ENCODE measurements at places on chromosomes 5 and 9.

DNA sequence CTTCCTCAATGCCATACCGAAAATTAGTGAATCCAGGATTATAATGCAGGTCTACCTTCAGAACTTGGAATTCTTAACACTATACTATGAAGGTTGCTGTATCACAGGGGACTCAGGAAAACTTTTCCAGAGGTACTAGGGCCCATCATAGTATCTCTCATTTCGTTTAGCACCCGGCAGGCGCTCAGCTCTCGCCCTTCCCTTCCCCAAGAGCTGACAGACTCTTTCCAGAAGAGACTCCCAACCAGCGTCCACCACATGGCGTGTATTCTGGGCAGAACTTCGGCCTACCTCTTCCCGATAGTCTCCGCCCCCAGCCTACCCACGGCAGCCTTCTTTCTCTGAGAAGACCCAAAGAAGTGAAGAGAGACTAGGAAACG lies 271 bp downstream of the NOL8 start:
- no peak for DNase-seq

DNA sequence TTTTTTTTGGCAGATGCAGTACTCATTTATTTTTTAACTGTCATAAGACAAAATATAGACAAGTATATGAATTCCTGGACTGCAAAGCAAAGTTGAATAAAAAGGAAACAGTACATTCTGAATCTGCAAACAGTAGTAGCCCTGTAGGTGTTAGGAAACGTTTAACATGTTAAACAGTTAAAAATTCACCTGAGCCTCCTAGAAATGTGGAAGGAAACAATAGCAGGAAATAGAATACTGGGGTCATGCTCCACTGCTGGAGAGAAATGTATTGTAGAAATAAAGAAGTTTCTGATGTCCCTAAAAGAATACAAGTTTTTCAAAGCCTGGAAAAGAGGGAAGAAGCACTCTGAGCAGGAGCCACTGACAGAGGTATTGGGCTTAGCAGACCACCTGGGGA lies 866.0 kb downstream of the PTPRD start:
- DNase-seq = no peak

- no peak for DNase-seq
These were observed 3.4 kb upstream of the GRPEL2 start for GRCh38 chr5:149341876-149342275.

DNA sequence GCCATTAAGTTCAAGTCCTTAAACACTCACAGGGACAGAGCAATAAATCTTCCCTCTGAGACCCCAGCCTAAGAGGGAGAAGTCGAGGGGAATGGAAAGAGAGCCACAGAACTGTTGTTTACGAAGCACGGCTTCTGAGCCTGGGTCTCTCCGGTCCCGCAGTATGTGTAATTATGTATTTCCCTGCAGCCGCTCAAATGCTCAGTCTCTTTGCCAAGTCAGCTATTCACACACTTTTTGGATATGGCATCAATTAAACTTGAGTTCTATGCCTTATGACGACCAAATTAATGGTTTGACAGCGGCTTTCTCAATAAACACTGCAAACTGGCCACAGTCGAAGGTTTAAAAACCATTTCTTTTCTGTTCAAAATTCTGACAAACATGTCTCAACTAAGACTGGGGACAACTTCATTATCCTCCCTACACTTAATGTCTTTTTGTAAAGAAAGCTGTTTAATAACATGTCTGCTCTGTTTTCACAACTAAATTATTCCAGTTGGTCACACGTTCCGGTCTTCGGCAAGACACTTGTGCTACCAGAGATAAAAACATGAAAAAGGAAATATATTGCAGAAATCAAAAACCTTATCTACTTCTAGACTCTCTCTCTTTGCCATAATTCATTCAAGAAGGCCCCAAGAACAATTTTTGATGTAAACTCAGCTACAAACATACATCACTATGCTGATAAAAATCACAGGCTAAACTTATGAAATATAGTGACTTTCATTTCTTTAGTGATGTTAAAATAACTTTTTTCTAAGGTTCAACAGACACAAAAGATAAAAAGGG lies 203.2 kb downstream of the GAPVD1 start:
- no peak for DNase-seq

- DNase-seq = no peak
These were observed 516.6 kb upstream of the CLINT1 start for GRCh38 chr5:158375531-158375930.

GRCh38 chr5:73180566-73180965 lies 7.6 kb downstream of the TMEM174 start:
- no peak for DNase-seq

DNA sequence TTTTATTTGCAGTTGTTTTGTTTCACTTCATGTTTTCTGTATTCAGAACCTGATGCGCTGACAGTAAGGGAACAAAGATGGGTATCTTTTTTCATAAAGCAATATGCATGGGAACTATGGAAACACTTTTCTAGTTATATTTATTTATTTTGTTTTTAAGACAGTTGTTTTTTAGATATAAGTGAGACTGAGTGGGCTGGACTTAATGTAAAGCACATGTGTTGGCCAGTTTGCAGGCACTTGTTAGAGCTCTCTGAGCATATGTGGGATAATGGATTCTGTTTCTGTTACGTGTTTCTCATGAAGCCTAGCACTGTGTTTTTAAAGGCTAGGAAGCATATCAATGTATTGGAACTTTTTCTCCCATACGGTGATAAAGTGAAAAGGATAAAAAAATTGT lies 164.1 kb downstream of the PRR16 start:
- DNase-seq = no peak

DNA sequence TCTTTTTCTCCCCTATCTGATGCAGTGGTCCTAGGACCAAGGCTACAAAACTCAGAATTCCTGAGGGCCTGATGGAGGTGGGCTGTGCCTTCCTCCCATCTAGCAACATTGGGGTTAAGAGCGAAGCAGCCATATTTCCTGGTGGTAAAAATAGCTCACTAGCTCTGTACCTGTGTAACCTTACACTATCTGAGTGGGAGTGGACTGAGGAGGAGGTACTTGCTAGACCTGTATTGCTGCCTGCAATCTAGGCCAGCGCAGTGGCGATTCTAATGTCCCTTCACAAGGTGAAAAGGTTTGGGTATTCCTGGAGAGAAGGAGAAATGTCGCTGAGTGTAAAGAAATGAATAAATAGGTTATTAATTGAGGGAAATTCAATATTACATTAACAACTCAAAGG lies 80.2 kb upstream of the LIFR start:
- DNase-seq = no peak

DNA sequence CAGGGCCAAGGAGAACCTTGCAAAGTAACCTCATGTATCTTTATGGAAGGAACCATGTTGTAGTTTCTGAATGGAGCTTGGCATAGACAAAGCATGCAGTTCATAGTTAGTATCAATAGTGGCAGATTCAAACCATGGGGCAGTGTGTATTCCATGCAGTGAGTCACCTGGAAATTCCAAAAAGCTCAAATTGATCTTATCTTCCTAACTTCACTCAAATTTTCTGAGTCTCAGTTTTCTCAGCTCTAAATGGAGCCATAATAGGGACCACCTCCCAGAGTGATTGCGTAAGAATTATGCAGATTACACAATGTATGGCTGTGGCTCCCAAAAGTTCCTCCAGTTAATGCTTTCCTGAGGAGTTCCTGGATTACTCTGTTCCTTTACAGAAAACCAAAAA lies 549.9 kb upstream of the KLF4 start:
- DNase-seq = no peak

- no peak for DNase-seq
These were observed 78.9 kb downstream of the PPP2R2B start for GRCh38 chr5:146799671-146800070.

DNA sequence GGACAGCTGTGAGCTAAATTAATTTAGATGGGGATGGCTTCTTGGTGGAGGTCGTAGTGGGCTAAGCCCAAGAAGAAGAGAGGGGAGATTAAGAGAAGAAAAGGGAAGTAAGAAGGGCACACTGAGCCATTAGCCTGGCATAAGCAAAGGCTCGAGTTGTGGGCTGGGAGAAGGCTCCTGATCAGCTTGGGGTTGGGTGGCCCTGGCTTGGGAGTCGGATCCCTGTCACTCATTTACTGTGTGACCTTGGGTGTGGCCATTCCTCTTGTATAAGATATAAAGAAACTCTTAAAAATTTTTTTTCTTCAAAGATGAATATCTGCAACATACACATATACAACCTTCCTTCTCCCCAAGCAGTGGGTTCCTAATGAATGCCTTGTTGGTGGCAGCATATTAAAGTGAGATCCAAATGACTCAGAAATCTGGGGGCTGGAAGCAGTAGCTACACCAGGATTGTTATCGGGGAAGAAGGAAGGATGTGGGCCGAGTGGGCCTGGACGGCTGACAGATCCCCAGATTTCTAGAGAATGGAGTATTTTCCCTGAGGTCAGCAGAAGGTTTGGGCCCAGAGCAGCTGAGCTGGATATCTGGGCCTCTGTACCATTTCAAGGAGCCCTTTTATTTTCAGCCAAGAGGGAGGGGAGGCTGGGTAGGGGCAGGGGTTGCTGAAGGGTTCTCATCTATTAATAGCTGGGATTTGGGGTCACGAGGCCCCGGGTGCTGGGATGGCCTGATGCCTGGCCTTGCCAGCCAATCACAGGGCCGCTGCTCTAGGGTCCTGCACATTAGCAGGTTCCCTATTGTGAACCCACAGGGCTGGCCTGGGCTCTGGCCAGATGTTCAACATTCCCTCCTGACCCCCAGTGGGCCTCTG lies 52.1 kb downstream of the PPARGC1B start:
- DNase-seq = no peak

DNA sequence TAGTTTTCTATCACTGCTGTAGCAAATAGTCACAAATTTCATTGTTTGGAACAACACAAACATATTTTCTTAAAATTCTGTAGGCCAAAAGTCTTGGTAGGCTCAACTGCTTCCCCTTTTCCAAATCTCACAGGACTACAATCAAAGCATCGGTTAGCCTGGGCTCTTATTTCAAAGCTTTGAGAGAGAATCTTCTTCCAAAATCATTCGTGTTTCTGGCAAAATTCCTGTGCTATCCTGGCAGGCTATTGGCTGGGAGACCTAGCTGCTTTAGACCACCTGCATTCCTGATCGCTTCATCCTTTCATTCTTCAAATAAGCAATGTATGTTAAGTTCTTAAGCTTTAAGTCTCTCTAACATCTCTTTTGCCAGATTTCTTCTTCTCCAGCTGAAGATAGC lies 629.8 kb upstream of the CDH18 start:
- DNase-seq = no peak

DNA sequence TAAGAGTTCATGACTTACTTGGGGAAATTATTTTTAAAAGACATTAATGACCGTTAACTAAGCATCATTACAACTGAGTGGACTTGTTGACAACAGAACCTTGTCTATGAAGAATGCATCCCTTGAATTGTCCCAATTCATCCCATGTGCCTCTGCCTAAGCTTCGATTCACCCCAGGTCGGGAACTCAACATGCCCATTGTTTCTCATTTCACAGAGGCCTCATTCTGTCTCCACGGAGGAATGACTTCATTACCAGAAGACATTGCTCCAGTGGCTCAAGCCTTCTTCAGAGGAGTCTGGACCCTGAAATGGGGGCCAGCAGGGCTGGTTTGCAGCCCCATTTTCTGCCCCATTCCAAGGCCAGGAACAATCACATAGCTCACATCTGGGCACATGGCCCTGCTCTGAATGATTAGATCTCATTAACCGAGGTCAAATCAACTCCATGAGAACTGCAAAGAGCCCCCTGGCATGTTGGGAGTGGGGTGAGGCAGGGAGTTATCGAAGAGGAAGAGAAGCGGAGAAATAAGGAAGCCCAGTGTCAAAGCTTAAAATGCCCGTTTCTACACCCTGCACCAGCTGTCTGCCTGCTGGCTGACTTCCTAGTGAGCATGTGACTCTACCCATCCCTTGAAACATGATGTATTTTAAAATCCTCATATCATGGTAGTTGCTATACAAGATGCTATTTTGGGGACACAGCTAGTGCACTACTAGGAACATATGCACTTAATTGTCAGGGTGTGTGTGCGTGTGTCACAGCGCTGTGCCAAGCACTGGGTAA lies 137.3 kb downstream of the LHFPL2 start:
- no peak for DNase-seq

DNA sequence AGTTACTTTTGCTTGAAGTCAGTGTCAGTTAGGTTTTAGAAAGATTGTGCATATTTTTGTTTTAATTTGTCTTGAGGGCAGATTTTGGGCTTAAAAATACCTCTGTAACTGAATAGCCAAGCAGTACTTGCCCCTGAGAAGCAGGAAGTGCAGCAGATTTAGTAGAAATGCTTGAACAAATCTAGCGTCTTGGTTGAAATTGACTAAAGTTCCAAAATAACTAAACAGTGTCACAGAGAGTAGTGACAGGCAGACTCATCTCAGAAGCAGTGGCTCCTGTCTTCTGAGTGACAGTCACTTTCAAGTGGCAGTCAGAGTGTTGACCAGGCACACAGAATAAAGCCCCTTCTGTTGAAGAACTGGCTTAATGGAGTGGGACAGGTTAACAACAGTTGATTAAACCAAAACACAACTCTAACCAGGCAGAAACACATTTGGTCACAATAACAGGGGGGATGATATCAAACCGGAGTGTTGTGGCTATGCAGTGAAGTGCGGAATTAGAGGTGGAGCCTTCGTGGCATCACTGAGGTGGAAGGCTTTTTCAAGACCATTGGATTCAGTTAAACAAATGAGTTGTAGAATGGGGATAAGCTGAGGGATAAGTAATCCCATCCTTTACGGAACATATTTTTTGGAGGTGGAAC lies 29.1 kb downstream of the TRIO start:
- no peak for DNase-seq

DNA sequence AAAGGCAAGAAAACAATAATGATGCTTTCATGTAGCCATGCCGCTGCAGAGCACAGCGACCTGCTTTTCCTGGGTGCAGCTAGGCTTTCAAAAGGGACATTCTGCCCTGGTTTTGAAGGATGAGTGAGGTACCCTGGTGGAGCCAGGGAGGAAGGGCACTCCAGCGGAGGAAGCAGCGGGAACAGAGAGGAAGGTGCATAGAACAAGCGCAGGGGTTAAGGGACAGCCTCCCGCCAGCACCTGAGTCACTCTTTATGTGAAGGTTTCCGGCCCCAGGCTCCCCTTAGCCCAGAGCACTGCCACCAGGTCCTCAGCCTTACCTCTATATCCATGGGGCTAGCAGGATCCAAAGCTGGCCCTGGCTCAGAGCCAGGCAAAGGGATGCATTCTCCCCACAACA lies 221.1 kb downstream of the CDK5RAP2 start:
- no peak for DNase-seq

GRCh38 chr9:107594908-107595530 lies 105.5 kb upstream of the KLF4 start:
- no peak for DNase-seq

GRCh38 chr5:113050721-113051382 lies 74.3 kb downstream of the DCP2 start:
- no peak for DNase-seq

- DNase-seq = no peak
These were observed 73.4 kb downstream of the TEK start for GRCh38 chr9:27182421-27182820.

DNA sequence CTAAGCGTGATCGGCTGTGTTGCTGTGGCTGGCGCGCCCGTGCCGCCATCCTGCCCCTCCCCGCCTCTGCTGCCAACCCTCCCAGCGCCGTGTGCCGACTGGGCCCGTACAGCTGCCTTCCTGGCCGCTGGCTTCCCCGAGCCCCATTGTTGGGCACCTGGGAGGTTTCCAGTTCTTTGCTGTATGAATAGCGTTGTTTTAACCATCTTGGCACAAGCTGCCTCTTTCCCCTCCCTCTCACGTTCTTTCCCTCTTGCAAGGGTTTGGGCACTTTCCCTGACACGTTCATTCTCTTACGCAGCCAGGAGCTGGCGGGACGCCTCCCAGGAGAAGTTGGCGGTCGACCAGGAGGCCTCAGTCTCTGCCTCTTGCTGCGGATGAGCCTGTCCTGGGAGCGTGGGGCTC lies 43.1 kb upstream of the RXRA start:
- no peak for DNase-seq
